ENCODE measurements at places on chromosomes 2 and 18. TPM values are rescaled to one million over a fixed set of nuclear protein-coding genes. Genes with fewer than 3 reads are reported as not detected.

GRCh38 chr2:65299246-65299645 lies 71.6 kb downstream of the ACTR2 start:
- H3K4me3 ChIP-seq, result no peak overlapping the region
- no peak for DNase-seq
- H3K27me3 ChIP-seq, result no peaks in the 10 kb centered on the region

DNA sequence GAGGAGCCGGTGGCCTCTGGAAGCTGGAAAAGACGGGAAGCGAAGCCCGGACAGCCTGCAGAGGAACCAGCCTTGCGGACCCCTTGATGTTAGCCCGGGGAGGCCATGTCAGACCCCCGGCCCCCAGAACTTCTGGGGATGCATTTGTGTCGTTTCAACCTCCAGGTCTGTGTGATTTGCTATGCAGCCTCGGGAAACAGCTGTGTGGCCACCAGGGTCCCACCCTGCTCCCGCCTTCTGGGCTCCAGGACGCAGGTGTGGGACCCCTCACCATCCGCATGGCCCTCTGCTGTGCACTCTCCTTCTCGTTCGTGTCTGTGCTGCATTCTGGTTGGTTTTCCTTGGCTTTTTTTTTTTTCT lies 13.3 kb downstream of the NEU4 start:
- DNase-seq, result no peak
- no peak overlapping the region for H3K4me3 ChIP-seq
- H3K36me3 ChIP-seq, result no peaks in the 10 kb centered on the region
- H3K27me3 ChIP-seq, result no peaks in the 10 kb centered on the region
- no peak overlapping the region for H3K27ac ChIP-seq
- H3K4me1 ChIP-seq, result peaks cover 6% of the 10 kb centered on the region

GRCh38 chr2:202760848-202761247 lies 110.7 kb downstream of the ICA1L start:
- no peak overlapping the region for H3K4me3 ChIP-seq
- H3K36me3 ChIP-seq, result no peaks in the 10 kb centered on the region
- no peaks in the 10 kb centered on the region for H3K27me3 ChIP-seq
- DNase-seq, result no peak
- H3K27ac ChIP-seq, result no peak overlapping the region

The SP110 gene
- total RNA-seq, result 12.9 TPM

The LIPG gene
- 0.66 TPM for total RNA-seq

All from body of pancreas (tissue), 4 donors.